ENCODE measurements at places on chromosomes 12 and 14. TPM values are rescaled to one million over a fixed set of nuclear protein-coding genes. Genes with fewer than 3 reads are reported as not detected.

The TPPP2 gene
- not detected for total RNA-seq

The C12orf50 gene
- 0.10 TPM for total RNA-seq

The MANSC4 gene
- not detected for total RNA-seq

The P3H3 gene
- 1.8 TPM for total RNA-seq

The NAB2 gene
- total RNA-seq: 52.1 TPM

The DIO3 gene
- not detected for total RNA-seq

The ADIPOR2 gene
- 66.4 TPM for total RNA-seq

The CHURC1 gene
- total RNA-seq: 43.5 TPM

The PTGER2 gene
- total RNA-seq: 49.7 TPM

The GUCY2C gene
- total RNA-seq: not detected

The CBX5 gene
- 94.5 TPM for total RNA-seq

The TAS2R14 gene
- 0.69 TPM for total RNA-seq

The TSPAN19 gene
- not detected for total RNA-seq

The DAZAP2 gene
- total RNA-seq: 88.0 TPM

The PMCH gene
- total RNA-seq: 1.6 TPM

The CCDC177 gene
- not detected for total RNA-seq

The OTUB2 gene
- total RNA-seq: 0.86 TPM

The MYH7 gene
- not detected for total RNA-seq

The DTX1 gene
- 3.3 TPM for total RNA-seq

The HOXC4 gene
- total RNA-seq: 1.0 TPM

The CLMN gene
- total RNA-seq: 0.40 TPM

The RPGRIP1 gene
- not detected for total RNA-seq

The LHX5 gene
- total RNA-seq: not detected

The CMKLR1 gene
- not detected for total RNA-seq

The RTN1 gene
- total RNA-seq: not detected

The WSB2 gene
- 74.6 TPM for total RNA-seq

The DNAJC22 gene
- total RNA-seq: not detected

The KRT77 gene
- not detected for total RNA-seq

The RFX4 gene
- not detected for total RNA-seq

The PSMB5 gene
- 176 TPM for total RNA-seq

The TC2N gene
- 18.5 TPM for total RNA-seq

The SLC2A14 gene
- total RNA-seq: 0.17 TPM

The PLCZ1 gene
- total RNA-seq: not detected

The ITGB7 gene
- 248 TPM for total RNA-seq

The PLEKHD1 gene
- not detected for total RNA-seq

The TGM1 gene
- 3.2 TPM for total RNA-seq

The ABCC9 gene
- total RNA-seq: not detected

The TOMM20L gene
- total RNA-seq: not detected

The GPR137C gene
- total RNA-seq: 0.55 TPM

The PRR4 gene
- total RNA-seq: 1.0 TPM

The NTF3 gene
- total RNA-seq: not detected

The GLI1 gene
- 0.50 TPM for total RNA-seq

The MGST1 gene
- total RNA-seq: not detected

The FGFR1OP2 gene
- 49.1 TPM for total RNA-seq

The LIN7A gene
- total RNA-seq: not detected
